ENCODE measurements at places on chromosomes 7 and 10.

GRCh38 chr10:34931216-34931615 is 116.1 kb upstream of the PARD3 start:
- DNase-seq = no peak

GRCh38 chr10:44968091-44968490 is 8.5 kb downstream of the RASSF4 start:
- no peak for DNase-seq

GRCh38 chr7:159040912-159041711 is 103.6 kb downstream of the VIPR2 start:
- no peak for DNase-seq

DNA sequence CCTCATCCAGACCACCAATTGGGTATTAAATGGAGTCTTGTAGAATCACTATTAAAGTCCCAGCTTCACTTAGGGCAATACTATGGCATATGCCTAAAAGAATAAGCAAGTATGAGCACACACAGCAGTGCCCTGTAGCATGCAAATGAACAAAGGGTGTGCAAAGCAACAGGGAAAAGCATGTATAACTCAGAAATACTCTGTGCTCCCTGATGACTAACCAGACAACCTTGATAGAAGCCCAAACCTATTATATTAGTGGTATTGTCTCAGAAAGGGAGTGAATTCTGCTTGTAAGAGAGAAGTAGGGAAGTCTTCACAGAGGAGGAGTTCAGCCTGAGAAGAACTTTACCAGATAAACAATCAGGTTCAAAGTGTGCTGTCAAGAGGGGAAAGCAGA is 131.2 kb downstream of the DGKI start:
- no peak for DNase-seq

- DNase-seq = peak; percentile 74
Observed at GRCh38 chr10:33952692-33953360, 618.4 kb upstream of the NRP1 start.

DNA sequence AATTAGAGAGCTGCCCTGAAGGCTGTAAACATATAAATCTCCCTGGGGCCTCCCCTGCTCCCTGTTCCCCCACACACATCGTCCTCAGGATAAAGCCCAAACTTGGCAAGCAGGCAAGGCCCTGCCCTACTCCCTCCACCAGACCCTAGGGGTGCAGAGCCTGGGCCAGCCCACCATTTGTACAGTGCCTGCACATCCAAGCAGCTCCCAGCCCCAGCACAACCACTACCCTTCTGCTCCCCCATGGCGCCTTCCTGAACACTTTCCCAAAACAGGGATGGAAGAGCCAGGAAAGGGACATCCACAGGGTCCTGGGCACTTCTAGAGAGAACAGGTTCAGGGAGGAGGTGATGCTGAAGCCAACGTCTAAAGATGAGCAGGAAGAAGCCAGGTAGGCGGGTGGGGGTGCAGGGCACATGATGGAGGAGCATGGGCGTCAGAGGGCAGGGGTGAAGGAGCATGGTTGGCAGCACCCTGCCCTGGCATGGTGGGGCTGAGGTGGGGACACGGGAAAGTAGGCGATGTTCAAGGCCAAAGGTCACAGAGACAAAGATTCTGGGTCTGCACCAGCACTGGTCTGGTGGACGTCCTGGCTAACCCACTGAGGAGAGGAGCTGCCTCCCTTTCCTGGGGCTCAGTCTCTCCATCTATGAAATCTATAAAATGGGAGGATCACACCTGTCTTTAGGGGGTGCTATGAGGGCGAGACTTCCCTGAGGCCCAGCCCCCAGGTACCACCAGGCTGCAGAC is 140.6 kb downstream of the ARHGAP22 start:
- no peak for DNase-seq

DNA sequence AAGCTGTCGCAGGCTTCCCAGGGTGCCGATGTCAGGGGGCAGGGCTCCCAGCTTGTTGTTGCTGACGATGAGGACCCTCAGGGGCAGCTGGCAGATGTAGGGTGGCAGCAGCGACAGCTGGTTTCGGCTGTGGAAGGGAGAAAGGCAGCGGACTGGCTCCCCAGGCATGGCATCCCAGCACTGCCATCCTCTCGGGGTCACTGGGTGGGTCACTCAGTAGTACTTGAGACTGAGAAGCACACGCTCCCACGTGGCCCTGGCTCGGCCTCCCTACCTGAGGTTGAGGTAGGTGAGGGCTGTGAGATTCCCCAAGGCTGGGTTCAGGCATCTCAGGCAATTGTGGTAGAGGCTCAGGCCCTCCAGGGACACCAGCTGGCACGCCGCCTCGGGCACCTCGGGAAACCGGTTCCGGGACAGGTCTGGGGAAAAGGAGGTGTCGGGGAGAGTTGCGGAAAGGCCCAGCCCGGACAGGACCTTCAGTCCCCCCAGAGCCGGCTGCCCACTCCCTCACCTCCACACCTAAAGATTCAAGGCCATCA is 3.8 kb downstream of the LRCH4 start:
- no peak for DNase-seq

- DNase-seq = no peak
Observed at GRCh38 chr10:36375107-36375506, 733.0 kb upstream of the FZD8 start.

DNA sequence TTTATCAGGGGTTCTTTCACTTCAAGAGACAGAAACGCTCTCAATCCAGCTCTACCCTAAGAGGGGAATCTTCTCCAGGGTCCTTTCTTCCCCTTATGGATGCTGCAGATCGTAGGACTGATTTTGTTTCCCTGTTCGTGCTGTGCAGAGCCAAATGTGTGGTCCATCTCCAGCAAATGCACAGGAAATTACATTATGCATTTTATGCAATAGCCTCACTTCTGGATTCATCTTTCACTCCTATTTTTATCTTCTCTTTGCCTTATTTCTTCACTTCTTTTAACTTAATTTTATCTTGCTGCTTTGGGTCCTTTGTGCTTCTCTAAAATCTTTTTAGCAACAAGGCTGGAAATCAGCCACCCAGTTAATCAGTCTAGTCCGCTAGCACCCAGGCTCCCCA is 184.5 kb upstream of the INHBA start:
- no peak for DNase-seq

- no peak for DNase-seq
Observed at GRCh38 chr7:194252-195009, 2.1 kb downstream of the FAM20C start.

DNA sequence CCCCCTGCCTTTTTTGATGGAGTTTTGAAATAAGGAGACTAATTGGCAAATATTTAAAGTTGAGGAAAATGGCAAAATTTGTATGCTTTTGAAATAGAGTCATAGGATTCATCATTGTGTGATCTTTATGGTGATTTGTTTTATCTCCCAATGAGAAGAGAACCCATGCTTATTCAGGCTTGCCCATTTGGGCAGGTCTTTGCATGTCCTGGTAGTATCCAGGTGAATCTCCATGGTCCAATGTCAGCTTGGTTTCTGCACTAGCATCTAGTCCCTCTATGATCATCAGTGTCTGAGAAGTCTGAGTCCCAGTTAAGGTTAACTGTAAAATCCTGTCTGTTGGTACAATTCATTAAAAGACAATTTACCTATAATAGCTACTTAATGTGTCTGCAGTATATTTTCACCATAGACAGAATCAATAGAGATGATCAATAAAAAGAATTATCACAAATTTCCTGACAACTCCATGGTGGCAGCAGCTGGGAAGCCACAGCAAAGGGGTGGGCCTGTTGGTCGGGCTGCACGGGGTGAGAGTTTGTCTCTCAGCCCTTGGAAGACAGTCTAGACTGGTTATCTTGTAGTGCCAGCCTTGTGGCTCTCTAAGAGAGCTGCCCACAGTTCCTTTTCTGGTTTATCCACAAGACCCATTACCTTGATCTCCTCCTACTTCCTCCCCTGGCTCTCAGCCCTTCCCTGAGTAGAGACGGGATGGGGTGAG is 22.2 kb upstream of the BMPER start:
- DNase-seq = no peak

- no peak for DNase-seq
Observed at GRCh38 chr10:34814913-34815184, 247 bp downstream of the PARD3 start.

DNA sequence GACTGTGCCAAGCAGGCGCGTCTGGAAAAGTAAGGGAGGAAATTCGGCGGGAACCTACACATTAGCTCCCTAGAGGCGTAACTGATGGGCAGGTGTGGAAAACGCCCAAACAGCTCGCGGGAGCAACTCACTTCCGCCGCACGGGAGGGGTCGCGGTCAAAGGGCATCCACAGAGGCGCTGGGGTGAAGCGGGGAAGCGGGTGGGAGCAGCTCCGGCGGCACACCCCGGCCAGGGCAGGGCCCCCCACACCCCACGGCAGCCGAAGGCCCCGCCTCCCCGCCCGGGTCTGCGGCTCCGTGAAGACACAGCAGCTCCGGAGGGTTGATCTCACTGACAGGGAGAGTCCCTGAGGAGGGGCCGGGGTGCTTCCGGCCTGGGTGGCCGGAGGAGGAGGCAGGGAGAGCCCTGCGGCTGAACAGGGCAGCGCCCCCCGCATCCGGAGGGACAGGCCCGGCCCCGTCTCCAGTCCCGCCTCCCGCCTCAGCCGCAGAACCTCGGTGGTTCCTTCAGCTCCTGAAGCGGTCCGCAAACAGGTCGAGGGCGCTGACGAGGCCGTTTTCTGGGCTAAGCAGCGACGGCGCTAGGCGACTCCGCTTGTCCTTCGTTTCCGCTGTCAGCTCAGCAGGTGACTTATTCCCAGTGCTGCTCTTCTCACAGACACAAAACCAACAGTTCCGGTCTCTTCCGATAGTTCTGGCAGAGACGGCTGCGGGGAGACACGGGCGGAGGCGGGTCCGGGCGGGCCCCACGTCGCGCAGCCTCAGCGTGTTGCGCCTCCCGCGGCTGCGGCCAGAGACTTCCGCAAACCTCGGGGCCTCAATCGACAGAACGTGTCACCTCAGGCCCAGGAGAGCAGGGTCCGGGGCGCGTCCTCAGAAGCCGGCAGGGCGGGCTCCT is 276.1 kb downstream of the DNAJB6 start:
- DNase-seq = no peak

- no peak for DNase-seq
Observed at GRCh38 chr10:17460756-17461155, 6.4 kb upstream of the ST8SIA6 start.

All from HT1080 (cell line).